ENCODE measurements at places on chromosomes 1 and 21. TPM values are rescaled to one million over a fixed set of nuclear protein-coding genes. Genes with fewer than 3 reads are reported as not detected.
A peak's percentile ranks its signal among the peaks of the same experiment; 100 is the strongest.

GRCh38 chr1:109240158-109241152 lies 8.9 kb upstream of the CELSR2 start:
- no peaks in the 10 kb centered on the region for H3K27me3 ChIP-seq
- H3K4me1 ChIP-seq: no peaks in the 10 kb centered on the region
- H3K36me3 ChIP-seq: peaks cover 47% of the 10 kb centered on the region
- DNase-seq: no peak

DNA sequence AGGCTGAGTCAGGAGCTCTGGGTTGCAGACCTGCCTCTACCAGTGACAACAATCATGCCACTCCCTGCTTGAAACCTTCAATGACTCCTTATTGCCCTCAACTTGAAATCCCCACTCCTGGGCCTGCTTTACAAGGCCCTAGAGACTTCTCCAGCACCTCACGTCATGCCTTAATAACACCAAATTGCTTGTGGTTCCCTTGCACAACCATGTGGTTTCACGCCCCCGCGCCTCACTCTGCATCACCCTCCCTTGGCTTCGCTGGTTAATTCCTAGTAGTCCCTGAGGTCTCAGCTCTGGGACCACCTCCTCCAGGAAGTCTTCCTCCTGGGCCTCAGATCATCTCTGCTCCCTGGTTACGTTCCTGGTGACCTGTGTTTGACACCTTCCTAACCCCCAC lies 33.0 kb downstream of the EPHA2 start:
- no peak overlapping the region for H3K4me3 ChIP-seq
- no peak for DNase-seq
- H3K4me1 ChIP-seq: peaks cover 29% of the 10 kb centered on the region
- no peaks in the 10 kb centered on the region for H3K27me3 ChIP-seq
- no peak overlapping the region for H3K27ac ChIP-seq

GRCh38 chr1:3069491-3070308 lies 697 bp downstream of the PRDM16 start:
- H3K36me3 ChIP-seq: no peaks in the 10 kb centered on the region
- H3K27me3 ChIP-seq: peaks cover 28% of the 10 kb centered on the region
- no peak overlapping the region for H3K27ac ChIP-seq
- peaks cover 11% of the 10 kb centered on the region for H3K4me1 ChIP-seq
- H3K4me3 ChIP-seq: peak overlapping the region; percentile 72

GRCh38 chr1:190274721-190275120 lies 202.9 kb downstream of the BRINP3 start:
- H3K4me1 ChIP-seq: no peaks in the 10 kb centered on the region
- no peak overlapping the region for H3K27ac ChIP-seq
- H3K36me3 ChIP-seq: no peaks in the 10 kb centered on the region
- no peaks in the 10 kb centered on the region for H3K27me3 ChIP-seq
- no peak overlapping the region for H3K4me3 ChIP-seq

GRCh38 chr1:1204425-1204920 lies 1.9 kb downstream of the TNFRSF18 start:
- H3K27me3 ChIP-seq: peaks cover 3% of the 10 kb centered on the region
- DNase-seq: no peak
- H3K4me1 ChIP-seq: peaks cover 20% of the 10 kb centered on the region

GRCh38 chr1:195530961-195531360 lies 1077.3 kb downstream of the KCNT2 start:
- no peaks in the 10 kb centered on the region for H3K27me3 ChIP-seq
- H3K4me3 ChIP-seq: no peak overlapping the region
- H3K27ac ChIP-seq: no peak overlapping the region
- H3K36me3 ChIP-seq: no peaks in the 10 kb centered on the region

DNA sequence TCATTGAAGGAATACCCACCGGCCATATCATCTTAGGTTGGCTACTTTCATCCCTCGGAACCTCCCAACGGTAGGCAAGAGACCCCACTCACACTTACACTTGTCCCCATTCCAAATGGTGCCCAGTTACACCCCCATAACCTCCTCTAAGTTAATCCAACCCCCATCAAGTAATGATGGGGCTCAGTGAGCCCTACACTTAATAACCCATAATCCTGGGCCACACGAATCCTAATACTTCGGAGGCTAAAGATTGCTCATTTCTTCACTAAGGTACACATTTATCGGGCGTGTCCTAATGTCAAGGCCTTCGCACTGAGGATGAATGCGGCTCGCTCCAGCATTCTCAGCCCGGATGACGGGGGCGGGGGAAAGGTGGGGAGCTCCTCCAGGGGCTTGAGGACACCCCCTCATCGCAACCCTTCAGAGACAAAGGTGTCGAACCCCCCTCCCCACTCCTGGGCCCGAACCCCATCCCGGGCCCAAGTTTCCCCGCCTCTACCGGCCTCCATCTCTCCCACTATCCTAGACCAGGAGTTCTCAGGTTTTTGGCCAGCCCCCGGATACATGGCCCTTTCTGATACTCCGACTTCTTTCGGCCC lies 435 bp downstream of the ILF2 start:
- peak overlapping the region; percentile 54 for H3K4me3 ChIP-seq
- H3K4me1 ChIP-seq: peaks cover 6% of the 10 kb centered on the region
- no peaks in the 10 kb centered on the region for H3K27me3 ChIP-seq
- peak overlapping the region; percentile 80 for H3K27ac ChIP-seq

The BCAN gene
- total RNA-seq: not detected

The SLC9A1 gene
- total RNA-seq: 4.7 TPM

The ZBTB18 gene
- total RNA-seq: 38.0 TPM

The NUP210L gene
- total RNA-seq: not detected
